ENCODE measurements at places on chromosomes 7 and 10.

DNA sequence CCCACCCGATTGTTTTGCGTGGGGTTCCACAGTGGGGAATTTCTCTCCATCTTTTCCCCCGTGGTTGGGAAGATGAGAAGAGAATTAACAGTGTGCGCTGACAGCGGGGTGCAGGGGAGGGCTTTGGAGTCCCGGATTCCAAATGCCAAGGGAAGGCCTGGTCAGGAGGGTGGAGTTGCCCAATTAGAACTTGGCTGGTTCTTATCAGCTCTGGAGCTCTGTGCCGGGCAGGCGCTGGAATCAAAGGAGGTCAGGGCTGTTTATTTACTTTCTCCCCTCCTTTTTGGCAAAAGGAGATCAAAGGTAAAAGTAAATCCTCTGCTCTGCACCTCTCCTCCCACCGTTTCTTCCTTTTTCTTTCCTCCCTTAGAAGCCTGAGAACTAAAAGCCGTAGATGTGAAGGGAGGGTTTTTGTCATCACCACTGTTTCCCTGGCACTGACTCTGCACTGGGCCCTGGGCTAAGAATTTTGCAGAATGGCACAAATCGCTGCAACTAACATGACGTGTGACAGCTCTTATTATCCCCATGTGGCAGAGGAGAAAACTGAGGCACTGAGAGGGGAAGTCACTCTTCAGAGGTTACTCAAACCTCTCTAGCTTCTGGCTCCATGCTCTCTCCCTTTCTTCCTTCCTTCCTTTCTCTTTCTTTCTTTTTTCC is 95.2 kb upstream of the ZNF716 start:
- peaks cover 19% of the 10 kb centered on the region for H3K36me3 ChIP-seq
- H3K4me3 ChIP-seq = no peak overlapping the region
- peaks cover 10% of the 10 kb centered on the region for H3K27me3 ChIP-seq
- H3K27ac ChIP-seq = no peak overlapping the region

DNA sequence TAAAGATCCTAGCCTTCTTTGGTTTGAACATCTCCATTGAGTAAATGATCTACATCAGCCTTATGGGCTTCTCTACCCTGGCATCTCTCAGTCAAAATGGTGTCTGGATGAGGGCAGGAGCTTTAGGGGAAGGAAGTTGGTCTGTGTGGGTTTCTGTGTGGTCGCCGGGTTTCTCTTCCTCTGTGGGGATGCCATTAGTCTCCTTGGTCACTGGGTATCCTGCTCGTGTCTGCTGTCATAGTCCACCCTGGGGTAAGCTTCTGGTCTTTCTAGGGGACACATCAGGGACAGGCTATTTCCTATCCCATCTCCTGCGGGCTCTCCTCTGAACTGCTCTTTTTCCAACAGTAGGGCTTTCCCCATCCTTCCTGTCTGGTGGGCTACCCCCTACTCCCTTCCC is 150.3 kb upstream of the NPY start:
- no peak overlapping the region for H3K27ac ChIP-seq
- no peak overlapping the region for H3K4me3 ChIP-seq

GRCh38 chr10:74179111-74179710 is 28.2 kb downstream of the ADK start:
- H3K4me3 ChIP-seq = no peak overlapping the region
- H3K36me3 ChIP-seq = peaks cover 3% of the 10 kb centered on the region
- peaks cover 6% of the 10 kb centered on the region for H3K4me1 ChIP-seq
- no peak overlapping the region for H3K27ac ChIP-seq
- no peak for DNase-seq
- H3K27me3 ChIP-seq = peaks cover 1% of the 10 kb centered on the region

GRCh38 chr10:121655254-121656144 is 57.3 kb upstream of the FGFR2 start:
- no peak overlapping the region for H3K4me3 ChIP-seq
- no peak for DNase-seq
- no peaks in the 10 kb centered on the region for H3K36me3 ChIP-seq
- no peak overlapping the region for H3K27ac ChIP-seq
- no peaks in the 10 kb centered on the region for H3K4me1 ChIP-seq
- peaks cover 6% of the 10 kb centered on the region for H3K27me3 ChIP-seq

DNA sequence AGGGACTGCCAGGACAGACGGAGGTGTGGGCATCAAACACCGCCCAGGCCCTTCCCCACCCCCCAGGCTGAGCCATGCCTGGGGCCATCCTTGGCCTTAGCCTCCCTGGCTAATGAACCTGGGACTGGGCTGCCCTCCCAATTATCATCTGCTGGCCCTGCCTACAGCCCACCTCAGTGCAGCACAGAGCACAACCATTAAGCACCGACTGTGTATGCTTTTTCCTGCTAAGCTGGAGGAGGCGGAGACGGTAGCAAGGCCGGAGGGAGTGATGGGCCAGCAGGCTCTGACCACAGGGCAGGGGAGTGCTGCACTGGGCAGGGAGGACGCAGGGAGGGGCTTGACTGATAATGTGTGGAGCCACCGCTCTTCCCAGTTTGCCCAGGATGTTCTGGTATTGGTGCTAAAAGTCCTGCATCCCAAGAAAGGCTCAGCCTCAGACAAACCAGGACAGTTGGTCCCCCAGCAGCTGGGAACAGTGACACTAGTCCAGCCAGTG is 72.0 kb downstream of the C10orf143 start:
- DNase-seq = no peak
- no peak overlapping the region for H3K4me3 ChIP-seq
- H3K27me3 ChIP-seq = peaks cover 12% of the 10 kb centered on the region
- H3K4me1 ChIP-seq = peaks cover 3% of the 10 kb centered on the region
- no peaks in the 10 kb centered on the region for H3K36me3 ChIP-seq
- no peak overlapping the region for H3K27ac ChIP-seq

All from endothelial cell (in vitro differentiated cells).